ENCODE measurements at places on chromosomes 11 and 22. TPM values are rescaled to one million over a fixed set of nuclear protein-coding genes. Genes with fewer than 3 reads are reported as not detected.

Gene BLID
- not detected for total RNA-seq

Gene LRRC51
- 6.7 TPM for total RNA-seq

Gene TBC1D22A
- total RNA-seq = 10.6 TPM

Gene ROM1
- 3.7 TPM for total RNA-seq

Gene CCDC34
- 26.5 TPM for total RNA-seq

Gene GAL3ST1
- total RNA-seq = 9.9 TPM

Gene FAM111B
- total RNA-seq = 7.7 TPM

Gene RASSF7
- 52.4 TPM for total RNA-seq

Gene C11orf71
- total RNA-seq = 5.4 TPM

Gene KRTAP5-7
- total RNA-seq = not detected

Gene ASRGL1
- 10.2 TPM for total RNA-seq

Gene SLC22A12
- total RNA-seq = not detected

Gene DDX25
- total RNA-seq = not detected

Gene OR8D4
- not detected for total RNA-seq

Gene PRG3
- total RNA-seq = not detected

Gene RASSF10
- total RNA-seq = 2.5 TPM

Gene CAVIN3
- 34.6 TPM for total RNA-seq

Gene KCNQ1
- total RNA-seq = 0.55 TPM

Gene OR6T1
- not detected for total RNA-seq

Gene MAP6
- 1.8 TPM for total RNA-seq

Gene DTX4
- total RNA-seq = 4.5 TPM

Gene CECR2
- 0.05 TPM for total RNA-seq

Gene KRTAP5-11
- not detected for total RNA-seq

Gene TESMIN
- total RNA-seq = 4.3 TPM

Gene MYBPC3
- total RNA-seq = 0.05 TPM

Gene CNGA4
- total RNA-seq = 0.07 TPM

Gene TREH
- total RNA-seq = not detected

Gene HBG1
- not detected for total RNA-seq

Gene DLG2
- total RNA-seq = 0.28 TPM

Gene BTG4
- not detected for total RNA-seq

Gene C11orf91
- total RNA-seq = 0.58 TPM

Gene BARX2
- not detected for total RNA-seq

Gene SPINDOC
- total RNA-seq = 46.7 TPM

Gene C11orf87
- 0.07 TPM for total RNA-seq

Gene OR8D1
- total RNA-seq = not detected

Gene HBB
- total RNA-seq = not detected

Gene TUBA8
- total RNA-seq = 0.25 TPM

Gene UCP2
- total RNA-seq = 85.2 TPM

Gene HORMAD2
- total RNA-seq = not detected

Gene STARD10
- total RNA-seq = 12.2 TPM

Gene TMPRSS6
- total RNA-seq = not detected

Gene PRR5L
- 14.6 TPM for total RNA-seq

Gene CEND1
- 2.3 TPM for total RNA-seq

Gene CSTF3
- total RNA-seq = 24.8 TPM

Gene LARGE1
- total RNA-seq = 3.7 TPM

Gene CXCR5
- total RNA-seq = 0.14 TPM

Gene C11orf86
- total RNA-seq = 97.2 TPM

Data from A549 treated with GW870086 at 1 μM for 4 hours (cell line).